Dermis microvascular lymphatic vessel endothelial cell (primary cell): ENCODE measurements at places on chromosomes 4 and X. TPM values are rescaled to one million over a fixed set of nuclear protein-coding genes. Genes with fewer than 3 reads are reported as not detected.
A peak's percentile ranks its signal among the peaks of the same experiment; 100 is the strongest.

The SLC10A6 gene
- total RNA-seq: 0.26 and 2.1 TPM in 2 replicates

The CPLX1 gene
- total RNA-seq: under 0.01 TPM in 1 of 2 replicates, not detected in the other

The NLRP2B gene
- under 0.01 TPM in 2 replicates for total RNA-seq

The BEX1 gene
- not detected in 2 replicates for total RNA-seq

The GAB3 gene
- total RNA-seq: 6.7 and 11.6 TPM in 2 replicates

The MAB21L2 gene
- total RNA-seq: 0.13 and 1.3 TPM in 2 replicates

The XAGE1A gene
- total RNA-seq: not detected in 2 replicates

The CCDC120 gene
- 0.39 and 1.6 TPM in 2 replicates for total RNA-seq

The PNMA3 gene
- 0.13 TPM in 1 of 2 replicates, not detected in the other for total RNA-seq

The NDNF gene
- total RNA-seq: 1.8 and 6.7 TPM in 2 replicates

The ASB12 gene
- total RNA-seq: under 0.01 TPM in 1 of 2 replicates, not detected in the other

The CTSO gene
- 4.9 and 10.7 TPM in 2 replicates for total RNA-seq

The STOX2 gene
- total RNA-seq: 10.0 and 29.3 TPM in 2 replicates

DNA sequence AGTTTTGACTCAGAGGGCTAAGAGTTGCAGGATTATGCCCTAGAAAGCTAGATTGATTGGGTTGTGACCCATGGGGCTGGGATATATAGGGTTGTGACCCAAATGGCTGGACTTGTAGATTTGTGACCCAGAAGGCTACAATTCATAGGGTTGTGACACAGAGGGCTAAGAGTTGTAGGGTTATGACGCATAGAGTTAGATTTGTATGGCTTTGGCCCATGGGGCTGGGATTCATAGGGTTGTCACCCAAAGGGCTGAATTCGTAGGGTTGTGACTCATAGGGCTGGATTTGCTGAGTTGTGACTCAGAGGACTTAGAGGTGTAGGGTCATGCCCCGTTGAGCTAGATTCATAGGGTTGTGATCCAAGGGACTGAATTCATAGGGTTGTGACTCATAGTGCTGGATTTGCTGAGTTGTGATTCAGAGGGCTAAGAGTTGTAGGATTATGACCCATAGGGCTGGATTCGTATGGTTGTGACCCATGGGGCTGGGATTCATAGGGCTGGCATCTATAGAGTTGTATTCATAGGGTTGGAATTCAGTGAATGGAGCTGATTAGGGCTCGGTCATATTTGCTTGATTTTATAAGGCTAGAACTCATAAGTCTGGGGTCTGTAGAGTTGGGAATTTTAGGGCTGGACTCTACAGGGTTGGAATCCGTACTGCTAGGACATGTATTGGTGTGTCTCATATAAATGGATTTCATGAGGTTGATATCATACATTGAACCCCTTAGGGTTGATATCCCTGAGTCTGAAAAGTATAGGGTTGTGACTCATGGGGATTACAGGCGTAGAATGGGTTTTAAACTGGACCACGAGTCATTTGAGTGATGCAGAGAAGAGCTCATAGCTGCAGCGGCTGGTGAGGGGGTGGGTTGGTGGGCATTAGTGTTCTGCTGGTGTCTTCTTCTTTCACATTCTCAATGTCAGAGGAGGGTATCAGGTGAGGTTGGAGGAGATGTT is 125.7 kb downstream of the CRLF2 start:
- no peak for DNase-seq

DNA sequence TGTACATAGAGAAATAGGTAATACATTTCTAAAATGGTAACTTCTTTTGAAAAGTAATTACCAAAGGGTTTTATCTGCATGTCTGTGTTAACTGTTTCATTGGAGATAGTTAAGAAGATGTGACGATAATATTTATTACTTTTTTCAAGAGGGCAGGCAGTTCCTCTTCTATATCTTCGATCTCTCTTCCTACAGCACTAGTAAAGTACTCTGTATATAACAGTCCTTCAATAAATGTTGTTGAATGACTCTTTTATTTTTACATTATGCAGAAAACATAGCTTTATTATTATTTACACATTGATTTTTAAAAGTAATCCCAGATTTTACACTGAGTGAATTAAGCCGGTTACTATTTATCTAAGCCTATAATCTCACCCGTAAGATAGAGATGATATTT is 51.8 kb downstream of the TMPRSS11E start:
- no peak for DNase-seq

DNA sequence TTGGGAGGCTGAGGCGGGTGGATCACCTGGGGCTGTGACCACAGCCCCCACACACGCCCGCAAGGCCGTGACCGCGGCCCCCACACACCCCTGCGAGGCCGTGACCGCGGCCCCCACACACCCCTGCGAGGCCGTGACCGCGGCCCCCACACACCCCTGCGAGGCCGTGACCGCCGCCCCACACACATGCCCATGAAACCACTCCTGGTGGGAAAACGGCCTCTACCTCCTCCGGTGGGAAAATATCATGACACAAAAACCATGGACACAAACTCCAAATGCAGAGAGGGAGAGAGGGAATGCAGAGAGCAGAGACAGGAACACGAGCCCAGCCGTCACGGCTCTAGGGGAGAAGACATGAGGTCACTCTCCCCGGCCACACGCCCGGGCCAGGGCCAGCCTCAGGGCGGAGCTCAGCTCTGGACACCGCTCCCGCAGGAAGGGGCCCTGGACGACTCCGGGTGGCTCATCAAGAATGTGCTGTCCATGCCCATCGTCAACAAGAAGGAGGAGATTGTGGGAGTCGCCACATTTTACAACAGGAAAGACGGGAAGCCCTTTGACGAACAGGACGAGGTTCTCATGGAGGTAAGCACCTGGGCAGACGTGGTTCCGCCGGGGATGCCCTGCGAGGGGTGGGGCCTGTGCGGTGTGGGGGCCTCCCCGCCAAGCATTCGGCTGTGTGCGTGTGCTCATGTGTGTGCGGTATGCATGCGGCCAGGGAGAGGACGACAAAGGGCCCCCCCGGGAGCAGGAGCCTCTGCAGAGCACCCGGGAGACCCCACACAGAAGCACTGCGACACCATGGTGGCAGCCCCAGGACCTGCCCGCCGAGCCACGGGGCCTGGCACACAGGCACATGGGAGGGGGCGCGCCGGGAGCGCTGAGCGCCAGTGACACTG is 17.4 kb downstream of the ATP5ME start:
- DNase-seq: no peak

GRCh38 chrX:3221643-3222042 is 124.8 kb downstream of the MXRA5 start:
- no peak for DNase-seq

DNA sequence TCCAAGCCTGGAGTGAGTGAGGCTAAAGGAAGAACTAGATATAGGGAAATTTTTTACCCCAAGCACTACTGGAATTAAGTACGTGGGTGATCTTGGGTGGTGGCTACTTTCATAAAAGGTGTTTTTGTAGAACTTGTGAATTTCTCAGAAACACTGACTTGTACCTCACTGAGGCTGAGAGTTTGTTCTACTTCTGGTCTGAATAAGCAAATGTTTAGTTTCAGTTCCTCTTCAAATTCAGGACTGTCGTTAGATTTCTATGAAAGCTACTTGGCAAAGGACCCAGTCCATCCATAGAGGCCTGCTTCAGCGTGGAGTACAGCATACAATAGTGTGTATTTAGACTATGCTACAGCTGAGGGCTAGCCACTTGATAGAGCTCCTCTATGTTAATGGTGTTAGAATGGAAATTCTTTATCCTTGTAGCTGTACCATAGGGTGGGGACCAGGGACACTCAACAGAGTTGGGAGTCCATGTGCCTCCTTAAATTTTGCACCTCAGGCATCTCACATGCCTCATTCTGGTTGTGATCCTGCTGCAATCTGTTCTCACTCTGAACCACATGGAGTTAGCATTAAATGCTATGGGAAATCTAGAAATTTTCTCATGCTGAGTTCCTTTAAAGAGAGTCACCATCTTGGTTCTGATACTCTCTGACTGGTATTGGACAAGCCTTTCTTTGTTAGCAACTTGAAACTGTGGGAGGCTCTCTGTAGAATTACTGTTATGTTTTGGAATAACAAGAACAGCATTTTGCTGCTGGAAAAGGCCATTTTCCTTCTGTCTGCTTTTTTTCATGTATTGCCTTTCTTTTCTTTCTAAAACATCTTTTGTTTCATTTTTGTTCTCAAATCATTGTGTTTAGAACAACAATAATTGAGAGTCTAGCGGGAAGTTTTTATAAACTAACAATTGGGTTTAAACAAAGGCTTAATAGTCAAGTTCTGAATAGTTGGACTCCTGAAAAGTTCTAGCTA is 86.8 kb downstream of the PDGFRA start:
- no peak for DNase-seq

- no peak for DNase-seq
Measured at GRCh38 chr4:71473541-71474240, 134.9 kb downstream of the SLC4A4 start.

DNA sequence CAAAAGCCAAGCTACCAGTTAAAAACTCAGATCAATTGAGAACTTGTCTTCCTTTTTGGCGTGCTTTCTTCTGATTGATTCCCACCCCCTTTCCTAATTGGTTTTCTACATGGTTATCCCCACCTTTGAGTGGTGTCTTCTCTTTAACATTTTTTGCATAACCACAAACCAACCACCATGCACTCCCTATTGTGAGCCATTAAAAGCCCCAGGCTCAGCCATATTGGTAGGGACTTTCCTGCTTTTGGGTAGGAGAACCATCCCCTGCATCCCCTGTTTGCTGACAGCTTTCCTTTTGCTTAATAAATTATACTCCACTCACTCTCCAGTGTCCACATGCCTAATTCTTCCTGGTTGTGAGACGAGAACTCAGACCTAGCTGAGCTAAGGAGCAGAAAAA is 1651.4 kb upstream of the IGFBP7 start:
- no peak for DNase-seq

GRCh38 chr4:6116696-6117285 is 83.6 kb downstream of the JAKMIP1 start:
- DNase-seq: no peak

DNA sequence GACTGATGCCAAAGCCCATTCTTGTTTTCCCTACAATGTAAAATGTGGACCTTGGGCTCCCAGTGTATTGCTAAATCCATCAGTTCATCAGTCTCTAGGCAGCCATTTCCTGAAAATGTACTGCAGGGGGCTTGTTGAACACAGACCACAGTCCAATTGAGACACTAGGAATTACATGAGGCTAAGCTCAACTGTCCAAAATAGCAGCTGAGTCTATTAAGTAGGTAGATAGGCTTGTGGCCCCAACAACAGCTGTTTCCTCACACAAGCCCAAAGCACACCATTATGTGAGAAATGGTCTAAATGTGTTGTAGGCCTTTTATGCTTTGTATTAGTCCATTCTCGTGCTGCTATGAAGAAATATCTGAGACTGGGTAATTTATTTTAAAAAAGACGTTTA is 60.0 kb upstream of the PAK3 start:
- no peak for DNase-seq

- no peak for DNase-seq
Measured at GRCh38 chr4:25107827-25108516, 52.3 kb downstream of the SEPSECS start.

DNA sequence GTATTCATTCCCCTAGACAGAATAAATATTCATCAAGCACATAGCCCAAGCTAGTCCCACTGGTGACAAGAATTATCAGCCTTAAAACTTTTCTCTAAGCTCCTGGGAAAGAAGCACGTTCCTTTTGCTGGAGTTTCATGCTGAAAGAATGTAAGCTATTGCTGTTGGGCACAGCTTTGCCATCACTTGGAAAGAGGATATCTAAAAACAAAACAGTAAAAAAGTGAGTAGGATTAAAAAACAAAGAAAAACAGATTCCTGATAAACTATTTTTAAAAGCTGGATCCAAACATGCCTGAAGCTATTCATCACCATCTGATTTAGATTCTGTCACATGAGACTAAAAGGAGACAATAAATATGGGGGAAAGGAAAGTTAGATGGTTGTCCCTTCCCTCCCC is 176.8 kb downstream of the SCFD2 start:
- no peak for DNase-seq

DNA sequence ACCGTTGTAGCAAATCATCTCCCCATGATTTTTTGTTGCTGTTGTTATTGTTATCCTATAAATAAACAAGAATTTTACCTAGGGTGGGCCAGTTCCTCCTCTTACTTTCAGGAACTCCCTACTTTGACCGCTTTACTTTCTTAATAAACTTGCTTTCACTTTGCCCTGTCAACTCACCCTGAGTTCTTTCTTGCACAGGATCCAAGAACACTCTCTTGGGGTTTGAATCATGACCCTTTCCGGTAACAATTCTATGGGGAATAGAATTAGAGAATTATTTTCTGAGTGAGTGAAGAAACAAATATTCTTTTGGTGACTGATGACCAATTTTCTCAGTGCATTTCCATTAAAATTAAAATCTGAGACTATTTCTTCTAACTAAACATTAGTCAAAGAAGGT is 584.0 kb upstream of the TENM3 start:
- DNase-seq: no peak

- DNase-seq: no peak
Measured at GRCh38 chrX:17919896-17920446, 58.9 kb upstream of the RAI2 start.

DNA sequence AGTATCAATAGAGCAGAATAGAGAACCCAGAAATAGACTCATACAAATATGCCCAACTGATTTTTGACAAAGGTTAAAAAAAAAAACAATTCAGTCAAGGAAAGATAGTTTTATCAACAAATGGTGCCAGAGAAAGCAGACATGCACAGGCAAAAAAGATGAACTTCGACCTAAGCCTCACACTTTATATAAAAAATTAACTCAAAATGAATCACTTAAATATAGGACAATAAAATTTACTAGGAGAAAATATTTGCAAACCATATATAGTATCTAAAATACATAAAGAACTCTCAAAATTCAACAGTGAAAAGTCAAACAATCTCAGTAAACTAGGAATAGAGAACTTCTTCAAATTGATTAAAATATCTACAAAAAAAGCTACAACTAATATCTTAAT is 29.7 kb downstream of the HUWE1 start:
- no peak for DNase-seq

- no peak for DNase-seq
Measured at GRCh38 chr4:169744601-169745000, 13.1 kb downstream of the HPF1 start.

DNA sequence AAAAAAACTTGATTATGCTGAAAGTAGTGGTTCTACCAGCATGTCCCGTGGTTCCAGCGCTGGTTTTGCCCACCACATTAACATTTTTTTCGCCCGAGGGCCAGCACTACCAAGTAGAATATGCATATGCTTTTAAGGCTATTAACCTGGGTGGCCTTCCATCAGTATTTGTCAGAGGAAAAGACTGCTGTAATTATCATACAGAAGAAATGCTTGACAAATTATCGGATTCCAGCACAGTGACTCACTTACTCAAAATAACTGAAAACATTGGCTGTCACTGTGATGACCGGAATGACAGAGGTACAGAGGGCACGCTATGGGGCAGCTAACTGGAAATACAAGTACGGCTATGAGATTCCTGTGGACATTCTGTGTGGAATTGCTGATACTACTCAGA is 34.6 kb downstream of the PRPS2 start:
- DNase-seq: peak; percentile 54

DNA sequence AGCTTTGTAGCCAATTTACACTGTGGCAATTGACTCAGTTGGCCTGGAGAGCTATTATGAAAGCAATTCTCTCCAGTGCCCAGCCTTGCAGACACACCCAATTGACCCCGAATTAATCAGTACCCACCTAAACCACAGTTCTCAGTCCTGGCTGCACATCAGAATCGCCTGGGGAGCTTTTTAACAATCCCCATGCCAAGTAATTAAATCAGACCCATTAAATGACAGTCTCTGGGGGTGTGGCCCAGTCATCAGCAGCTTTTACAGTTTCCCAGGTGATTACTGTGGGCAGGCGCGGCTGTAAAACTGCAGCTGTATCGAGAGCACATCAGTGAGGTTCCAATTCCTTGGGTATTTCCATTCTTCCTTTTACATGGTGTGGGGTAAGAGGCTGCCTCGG is 460.9 kb upstream of the FAT1 start:
- DNase-seq: no peak

GRCh38 chr4:15653864-15654592 is 1.1 kb downstream of the FBXL5 start:
- DNase-seq: no peak
